ENCODE measurements at places on chromosomes 7 and 10. TPM values are rescaled to one million over a fixed set of nuclear protein-coding genes. Genes with fewer than 3 reads are reported as not detected.

NSUN6 gene
- 3.8 TPM for total RNA-seq

NXPH1 gene
- not detected for total RNA-seq

EN2 gene
- total RNA-seq, result not detected

CRTAC1 gene
- total RNA-seq, result 2.2 TPM

AOAH gene
- not detected for total RNA-seq

RNF133 gene
- total RNA-seq, result 0.60 TPM

NANOS1 gene
- total RNA-seq, result 0.60 TPM

TRIM50 gene
- total RNA-seq, result not detected

FXYD4 gene
- not detected for total RNA-seq

CAMK1D gene
- 1.4 TPM for total RNA-seq

ZNF248 gene
- 5.6 TPM for total RNA-seq

CNTNAP2 gene
- not detected for total RNA-seq

CYP3A4 gene
- not detected for total RNA-seq

OPALIN gene
- total RNA-seq, result not detected

COL26A1 gene
- under 0.01 TPM for total RNA-seq

TMEM270 gene
- not detected for total RNA-seq

MRPS24 gene
- 49.6 TPM for total RNA-seq

PIK3CG gene
- total RNA-seq, result 3.5 TPM

CCL24 gene
- total RNA-seq, result not detected

HPSE2 gene
- not detected for total RNA-seq

TMEM229A gene
- not detected for total RNA-seq

Measured in lung microvascular endothelial cell (primary cell).